Heart right ventricle (tissue), 16 donors: ENCODE measurements at places on chromosomes 1 and 21. TPM values are rescaled to one million over a fixed set of nuclear protein-coding genes. Genes with fewer than 3 reads are reported as not detected.

The LCE2C gene
- not detected for polyA plus RNA-seq

The CFAP107 gene
- polyA plus RNA-seq, result not detected

The CR1L gene
- not detected for polyA plus RNA-seq

The CASQ1 gene
- 27.4 TPM for polyA plus RNA-seq

The LRRC8B gene
- 1.7 TPM for polyA plus RNA-seq

The AURKAIP1 gene
- 376 TPM for polyA plus RNA-seq

The SH2D5 gene
- polyA plus RNA-seq, result 6.4 TPM
